ENCODE measurements at places on chromosomes 16 and 17. TPM values are rescaled to one million over a fixed set of nuclear protein-coding genes. Genes with fewer than 3 reads are reported as not detected.

PITPNM3 gene
- total RNA-seq: 15.6 TPM

WNK4 gene
- 0.38 TPM for total RNA-seq

PIRT gene
- total RNA-seq: not detected

MSLN gene
- 93.3 TPM for total RNA-seq

STX1B gene
- total RNA-seq: 0.58 TPM

NEUROD2 gene
- total RNA-seq: not detected

UNC13D gene
- 145 TPM for total RNA-seq

Measured in upper lobe of right lung (tissue), 1 donor.